ENCODE measurements at places on chromosomes 6 and 20. TPM values are rescaled to one million over a fixed set of nuclear protein-coding genes. Genes with fewer than 3 reads are reported as not detected.

Gene ARMH2
- not detected for total RNA-seq

GRCh38 chr20:44800391-44801046 lies 9.8 kb downstream of the RIMS4 start:
- H3K27me3 ChIP-seq = peaks cover 50% of the 10 kb centered on the region
- no peaks in the 10 kb centered on the region for H3K36me3 ChIP-seq
- H3K4me3 ChIP-seq = no peak overlapping the region
- no peaks in the 10 kb centered on the region for H3K4me1 ChIP-seq
- DNase-seq = peak; percentile 77
- H3K27ac ChIP-seq = no peak overlapping the region

DNA sequence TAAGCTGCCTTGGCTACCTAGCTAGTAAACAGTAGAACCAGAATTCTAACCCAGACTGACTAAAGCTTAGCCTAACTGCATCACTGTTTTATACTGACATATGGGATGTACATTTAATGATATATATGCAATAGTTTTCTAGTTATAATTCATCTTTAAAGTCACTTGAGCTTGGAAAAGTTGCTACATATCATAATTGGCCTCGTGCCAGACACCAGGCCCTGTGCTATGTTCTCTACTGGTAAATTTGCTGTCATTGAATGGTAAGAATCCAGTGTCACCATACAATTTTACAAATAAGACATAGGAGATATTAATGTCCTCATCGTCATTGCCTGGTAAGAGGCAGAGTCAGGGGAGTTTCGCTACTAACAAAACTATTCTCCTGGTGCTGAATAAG lies 396.8 kb downstream of the CDKAL1 start:
- no peaks in the 10 kb centered on the region for H3K36me3 ChIP-seq
- H3K4me3 ChIP-seq = no peak overlapping the region

- H3K4me3 ChIP-seq = no peak overlapping the region
- no peak overlapping the region for H3K27ac ChIP-seq
- DNase-seq = no peak
- H3K36me3 ChIP-seq = no peaks in the 10 kb centered on the region
- H3K4me1 ChIP-seq = no peaks in the 10 kb centered on the region
These were observed 19.8 kb upstream of the C6orf62 start for GRCh38 chr6:24738741-24739140.

DNA sequence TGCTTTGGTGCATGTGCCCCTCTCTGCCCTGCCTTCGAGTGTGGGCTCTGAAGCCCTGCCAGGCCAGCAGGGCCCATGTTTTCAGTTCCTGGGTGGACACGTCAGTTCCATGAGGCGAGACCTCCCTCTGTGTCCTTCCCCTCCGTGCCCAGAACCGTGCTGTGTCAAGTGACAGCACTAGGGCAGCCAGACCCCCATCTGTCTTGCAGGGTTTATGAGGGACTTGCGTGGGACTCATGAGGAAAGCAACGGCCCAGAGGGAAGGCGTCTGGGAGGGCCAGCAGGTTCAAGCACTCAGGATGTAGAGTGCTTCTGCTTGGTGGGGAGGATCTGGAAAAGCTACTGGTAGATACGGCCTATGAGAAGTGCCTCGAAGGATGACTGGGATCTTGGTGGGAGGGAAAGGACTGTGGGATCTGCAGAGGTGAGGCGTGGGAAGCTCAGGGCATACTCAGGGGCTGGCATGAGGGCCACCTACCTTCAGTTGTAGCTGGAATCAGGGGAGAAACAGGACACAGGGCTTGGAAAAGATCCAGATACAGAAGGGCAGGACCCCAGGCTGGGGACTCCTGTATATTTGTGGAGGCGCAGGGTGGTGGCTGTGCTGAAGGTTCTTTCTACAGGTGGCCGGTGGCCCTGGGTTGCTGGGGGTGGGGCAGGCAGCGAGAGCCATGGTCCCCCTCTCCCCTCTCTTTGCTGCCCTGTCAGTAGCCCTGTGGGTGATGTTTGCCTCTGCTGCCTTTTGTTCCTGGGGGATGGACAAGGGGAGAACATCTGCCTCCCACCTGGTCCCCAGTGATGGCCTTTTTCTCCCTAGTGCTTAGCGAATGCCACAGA lies 5.5 kb downstream of the NPEPL1 start:
- peaks cover 34% of the 10 kb centered on the region for H3K36me3 ChIP-seq
- H3K27ac ChIP-seq = no peak overlapping the region
- no peaks in the 10 kb centered on the region for H3K4me1 ChIP-seq
- no peaks in the 10 kb centered on the region for H3K27me3 ChIP-seq
- peak; percentile 31 for DNase-seq
- H3K4me3 ChIP-seq = no peak overlapping the region

- H3K27me3 ChIP-seq = no peaks in the 10 kb centered on the region
- H3K27ac ChIP-seq = no peak overlapping the region
- no peak for DNase-seq
- no peak overlapping the region for H3K4me3 ChIP-seq
- H3K4me1 ChIP-seq = no peaks in the 10 kb centered on the region
These were observed 306.2 kb upstream of the ARID1B start for GRCh38 chr6:156471000-156471399.

DNA sequence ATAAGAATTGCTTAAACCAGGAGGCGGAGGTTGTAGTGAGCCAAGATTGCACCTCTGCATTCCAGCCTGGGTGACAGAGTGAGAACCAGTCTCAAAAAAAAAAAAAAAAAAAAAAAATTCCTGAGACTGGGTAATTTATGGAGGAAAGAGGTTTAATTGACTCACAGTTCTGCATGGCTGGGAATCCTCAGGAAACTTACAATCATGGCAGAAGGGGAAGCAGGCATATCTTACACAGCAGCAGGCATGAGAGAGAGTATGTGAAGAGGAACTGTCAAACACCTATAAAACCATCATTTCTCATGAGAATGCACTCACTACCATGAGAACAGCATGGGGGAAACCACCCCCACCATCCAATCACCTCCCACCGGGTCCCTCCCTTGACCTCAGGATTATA lies 1.8 kb upstream of the FKBP1A start:
- DNase-seq = no peak
- peaks cover 7% of the 10 kb centered on the region for H3K4me1 ChIP-seq
- peaks cover 31% of the 10 kb centered on the region for H3K27me3 ChIP-seq
- H3K4me3 ChIP-seq = no peak overlapping the region
- no peak overlapping the region for H3K27ac ChIP-seq
- peaks cover 6% of the 10 kb centered on the region for H3K36me3 ChIP-seq

Gene GTSF1L
- not detected for total RNA-seq

- no peak overlapping the region for H3K4me3 ChIP-seq
- H3K27ac ChIP-seq = no peak overlapping the region
- peak; percentile 87 for DNase-seq
- H3K27me3 ChIP-seq = no peaks in the 10 kb centered on the region
- no peaks in the 10 kb centered on the region for H3K36me3 ChIP-seq
These were observed 171.4 kb downstream of the GMPR start for GRCh38 chr6:16409531-16410441.

DNA sequence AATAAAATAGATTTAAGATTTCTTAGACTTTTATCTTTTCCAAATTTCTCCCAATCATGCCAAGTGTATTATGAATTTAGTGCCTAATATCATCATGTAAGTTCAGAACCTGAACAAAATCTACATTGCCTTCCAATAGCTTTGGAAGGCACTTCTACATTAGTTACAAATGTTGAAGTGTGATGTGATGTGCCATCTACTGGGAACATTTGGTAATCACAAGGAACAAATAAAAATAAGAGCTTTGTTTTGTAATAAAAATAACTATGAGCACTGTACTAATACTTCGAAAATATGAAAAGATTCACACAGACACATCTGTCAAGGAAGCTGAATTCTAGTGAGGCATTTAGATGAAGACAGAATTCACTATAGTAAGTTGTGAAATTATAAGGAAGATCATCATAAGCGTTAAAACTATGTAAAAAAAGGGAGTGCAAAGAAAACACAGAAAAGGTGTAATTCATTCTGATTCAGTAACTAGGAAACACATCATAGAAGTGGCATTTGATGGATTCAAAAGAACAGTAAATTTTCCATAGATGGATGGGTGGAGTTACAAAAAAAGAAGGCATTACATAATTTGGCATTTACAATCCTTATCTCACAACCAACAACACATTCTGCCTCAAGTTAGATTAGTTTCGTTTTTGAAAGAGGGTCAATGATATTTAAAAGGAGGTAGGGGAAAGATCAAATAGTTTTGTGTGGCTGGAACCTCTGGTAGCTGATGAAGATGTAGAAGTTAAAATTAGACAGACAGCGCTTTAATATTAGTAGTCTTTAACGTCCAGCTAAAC lies 161.0 kb downstream of the ASCC3 start:
- H3K36me3 ChIP-seq = peaks cover 8% of the 10 kb centered on the region
- H3K4me1 ChIP-seq = no peaks in the 10 kb centered on the region
- no peaks in the 10 kb centered on the region for H3K27me3 ChIP-seq
- no peak for DNase-seq
- no peak overlapping the region for H3K27ac ChIP-seq

GRCh38 chr6:23692184-23692583 lies 433.8 kb upstream of the NRSN1 start:
- no peak overlapping the region for H3K27ac ChIP-seq
- H3K4me1 ChIP-seq = no peaks in the 10 kb centered on the region
- no peaks in the 10 kb centered on the region for H3K36me3 ChIP-seq
- H3K4me3 ChIP-seq = no peak overlapping the region

Gene FAM210B
- total RNA-seq = 34.1 TPM

GRCh38 chr6:81890846-81891245 lies 138.4 kb upstream of the TENT5A start:
- DNase-seq = no peak
- H3K36me3 ChIP-seq = no peaks in the 10 kb centered on the region
- no peaks in the 10 kb centered on the region for H3K27me3 ChIP-seq

Gene CD164
- 123 TPM for total RNA-seq

DNA sequence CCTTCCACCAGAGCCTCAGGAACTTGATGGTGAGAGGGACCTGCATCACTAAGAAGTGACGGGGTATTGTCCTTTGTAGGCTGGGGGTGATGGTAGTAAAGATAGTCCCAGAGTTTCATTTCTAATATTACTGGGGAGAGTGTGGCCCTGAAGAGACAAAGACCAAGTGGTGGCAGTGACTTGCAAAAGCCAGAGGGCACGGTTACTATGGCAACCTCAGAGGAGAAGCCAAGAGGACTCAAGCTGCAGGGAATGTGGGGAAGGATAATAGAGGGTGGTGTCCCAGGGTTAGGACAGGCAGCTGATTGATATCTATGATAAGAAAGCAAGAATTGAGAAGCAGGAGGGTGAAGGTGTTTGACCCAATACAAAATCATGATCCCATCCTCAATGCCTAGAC lies 42.5 kb downstream of the HLA-G start:
- H3K4me3 ChIP-seq = no peak overlapping the region
- H3K36me3 ChIP-seq = no peaks in the 10 kb centered on the region
- no peak for DNase-seq
- no peaks in the 10 kb centered on the region for H3K4me1 ChIP-seq
- peaks cover 4% of the 10 kb centered on the region for H3K27me3 ChIP-seq

Gene FAM83C
- total RNA-seq = not detected

GRCh38 chr20:33202451-33202850 lies 14.7 kb upstream of the BPIFA3 start:
- H3K4me1 ChIP-seq = no peaks in the 10 kb centered on the region
- peaks cover 60% of the 10 kb centered on the region for H3K27me3 ChIP-seq
- H3K27ac ChIP-seq = no peak overlapping the region

Gene CCR6
- not detected for total RNA-seq

GRCh38 chr20:49859011-49859410 lies 46.4 kb downstream of the SLC9A8 start:
- peaks cover 7% of the 10 kb centered on the region for H3K4me1 ChIP-seq
- no peak overlapping the region for H3K27ac ChIP-seq
- DNase-seq = peak; percentile 31
- H3K36me3 ChIP-seq = peaks cover 18% of the 10 kb centered on the region
- H3K27me3 ChIP-seq = no peaks in the 10 kb centered on the region

GRCh38 chr20:18657575-18657974 lies 69.7 kb downstream of the DTD1 start:
- no peak for DNase-seq
- no peak overlapping the region for H3K4me3 ChIP-seq
- no peaks in the 10 kb centered on the region for H3K36me3 ChIP-seq
- H3K4me1 ChIP-seq = no peaks in the 10 kb centered on the region
- no peak overlapping the region for H3K27ac ChIP-seq
- H3K27me3 ChIP-seq = no peaks in the 10 kb centered on the region

- no peak for DNase-seq
- peaks cover 5% of the 10 kb centered on the region for H3K27me3 ChIP-seq
- no peak overlapping the region for H3K4me3 ChIP-seq
- H3K36me3 ChIP-seq = no peaks in the 10 kb centered on the region
- no peak overlapping the region for H3K27ac ChIP-seq
- H3K4me1 ChIP-seq = no peaks in the 10 kb centered on the region
These were observed 4.3 kb upstream of the ADGB start for GRCh38 chr6:146594495-146594894.

Gene MUCL3
- total RNA-seq = 0.25 TPM

Gene C20orf204
- total RNA-seq = 4.0 TPM

Gene NUP43
- 80.9 TPM for total RNA-seq

GRCh38 chr6:161792851-161793493 lies 519.1 kb upstream of the AGPAT4 start:
- no peak overlapping the region for H3K27ac ChIP-seq
- H3K36me3 ChIP-seq = no peaks in the 10 kb centered on the region
- H3K27me3 ChIP-seq = no peaks in the 10 kb centered on the region
- H3K4me3 ChIP-seq = no peak overlapping the region
- no peak for DNase-seq
- H3K4me1 ChIP-seq = no peaks in the 10 kb centered on the region

DNA sequence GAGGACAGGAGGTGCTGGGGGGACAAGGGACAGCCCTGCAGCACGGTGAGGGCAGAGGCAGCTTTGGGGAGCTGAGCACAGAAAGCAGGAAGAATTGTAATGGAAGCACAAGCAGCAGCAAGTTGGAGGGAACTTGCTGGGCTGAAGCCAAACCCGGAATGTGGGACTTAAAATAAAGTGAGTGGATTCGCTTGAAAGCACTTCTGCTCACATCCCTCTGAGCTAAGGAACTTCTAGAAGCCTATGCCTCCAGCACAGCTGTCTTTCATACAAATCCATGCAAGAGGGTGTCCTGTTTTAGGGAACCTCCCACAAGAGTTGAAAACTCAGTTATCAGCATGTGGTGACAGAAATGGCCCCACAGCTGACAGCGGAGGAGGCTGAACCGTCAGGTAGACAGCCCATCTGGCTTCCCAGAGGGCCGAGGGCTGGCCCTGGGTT lies 71.4 kb upstream of the MLN start:
- no peaks in the 10 kb centered on the region for H3K27me3 ChIP-seq
- H3K4me1 ChIP-seq = no peaks in the 10 kb centered on the region
- no peak for DNase-seq
- H3K4me3 ChIP-seq = no peak overlapping the region

Gene OR2H2
- total RNA-seq = not detected
